MG63 (cell line): ENCODE measurements at places on chromosomes 1 and 21.

GRCh38 chr1:32063261-32063681 lies 9.5 kb upstream of the TMEM39B start:
- DNase-seq, result no peak

- no peak for DNase-seq
Observed at GRCh38 chr1:231393668-231394067, 28.4 kb downstream of the EGLN1 start.

- DNase-seq, result no peak
Observed at GRCh38 chr1:64942675-64943074, 23.7 kb downstream of the JAK1 start.

DNA sequence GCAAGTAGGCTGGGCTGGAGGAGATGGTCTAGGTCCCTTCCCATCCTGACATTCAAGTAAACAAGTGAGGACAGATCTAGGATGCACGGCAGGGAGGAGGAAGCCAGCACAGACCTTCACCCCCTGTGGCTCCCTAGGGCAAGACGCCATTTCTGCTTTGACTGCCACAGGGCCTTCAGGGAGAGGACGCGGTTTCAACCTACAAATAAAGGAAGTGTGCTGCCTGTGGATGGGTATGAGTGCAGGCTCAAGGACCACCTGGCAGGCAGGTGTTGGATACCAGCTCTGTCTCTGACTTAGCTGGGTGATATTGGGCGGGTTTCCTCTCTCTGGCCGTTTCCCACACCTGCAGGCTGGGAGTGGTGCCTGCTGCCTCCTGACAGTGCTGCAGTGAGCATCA lies 16.2 kb downstream of the SLC2A1 start:
- DNase-seq, result no peak

DNA sequence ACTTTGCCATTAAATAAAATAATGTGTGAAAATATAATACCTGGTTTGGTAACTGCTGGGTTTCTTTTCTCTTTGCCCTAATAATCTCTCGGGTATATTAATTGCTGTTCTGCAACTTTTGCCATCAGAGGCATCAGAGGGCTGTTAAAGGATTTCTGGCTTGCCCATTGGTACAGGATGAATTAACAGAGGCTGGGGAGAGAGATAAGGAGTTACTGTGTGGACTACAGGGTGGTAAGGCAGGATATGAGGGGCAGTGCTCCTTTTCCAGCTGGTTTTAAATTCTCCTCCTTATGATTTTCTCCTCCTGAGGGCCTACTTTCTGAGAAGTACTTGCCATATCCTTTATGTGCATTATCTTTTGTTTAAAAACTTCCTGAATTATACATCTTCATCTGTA lies 48.3 kb downstream of the FGGY start:
- no peak for DNase-seq

GRCh38 chr1:156546267-156546666 lies 26.1 kb downstream of the IQGAP3 start:
- no peak for DNase-seq
